Retina (tissue), 1 donor: ENCODE measurements at places on chromosomes 6 and 20.
A peak's percentile ranks its signal among the peaks of the same experiment; 100 is the strongest.

GRCh38 chr6:53014063-53014462 is 19.0 kb upstream of the GSTA4 start:
- no peak for DNase-seq

GRCh38 chr20:32326504-32326845 is 31.7 kb upstream of the ASXL1 start:
- DNase-seq, result no peak

GRCh38 chr6:156828280-156828703 is 51.1 kb downstream of the ARID1B start:
- DNase-seq, result no peak

DNA sequence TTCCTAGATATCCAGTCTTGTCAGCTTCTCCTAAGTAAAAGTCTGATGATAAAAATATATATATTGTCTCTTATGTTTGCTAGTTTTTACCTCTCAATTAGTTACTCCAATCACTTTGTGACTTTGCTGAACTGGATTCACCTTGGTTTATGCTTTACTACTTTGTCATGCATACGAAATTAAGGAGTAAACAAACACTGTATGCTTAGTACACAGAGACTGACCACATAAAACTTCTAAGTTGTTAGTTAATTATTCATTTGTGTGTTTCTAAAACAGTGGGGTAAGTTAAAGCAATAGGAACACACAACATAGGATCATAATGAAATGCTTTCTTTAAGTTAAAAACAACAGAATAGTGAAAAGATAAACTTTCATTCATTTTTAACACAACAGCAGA is 877.3 kb upstream of the MAP3K7 start:
- no peak for DNase-seq

- no peak for DNase-seq
Measured at GRCh38 chr6:100704961-100705360, 176.2 kb downstream of the ASCC3 start.

GRCh38 chr6:75402296-75402695 is 91.3 kb downstream of the FILIP1 start:
- DNase-seq, result no peak

GRCh38 chr20:25282796-25283195 is 34.9 kb downstream of the PYGB start:
- DNase-seq, result no peak

DNA sequence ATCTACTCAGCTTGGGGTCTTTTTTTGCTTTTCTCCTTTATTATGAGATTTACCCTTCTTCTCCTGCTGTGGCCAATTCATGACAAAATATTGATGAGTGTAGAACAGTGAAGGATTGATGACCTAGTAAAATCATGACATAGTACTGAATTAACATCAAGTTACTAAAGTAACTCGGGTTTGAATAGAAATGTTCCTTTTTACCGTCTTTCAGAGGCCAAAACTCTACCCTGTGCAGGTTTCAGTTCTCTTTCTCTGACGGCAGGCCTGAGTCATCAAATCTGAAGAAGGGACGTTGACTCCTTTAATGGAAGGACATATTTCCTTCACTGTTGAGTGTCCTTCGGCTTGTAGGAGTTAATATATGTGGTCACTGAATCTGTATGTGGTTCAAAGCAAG is 80.7 kb downstream of the RREB1 start:
- DNase-seq, result no peak

DNA sequence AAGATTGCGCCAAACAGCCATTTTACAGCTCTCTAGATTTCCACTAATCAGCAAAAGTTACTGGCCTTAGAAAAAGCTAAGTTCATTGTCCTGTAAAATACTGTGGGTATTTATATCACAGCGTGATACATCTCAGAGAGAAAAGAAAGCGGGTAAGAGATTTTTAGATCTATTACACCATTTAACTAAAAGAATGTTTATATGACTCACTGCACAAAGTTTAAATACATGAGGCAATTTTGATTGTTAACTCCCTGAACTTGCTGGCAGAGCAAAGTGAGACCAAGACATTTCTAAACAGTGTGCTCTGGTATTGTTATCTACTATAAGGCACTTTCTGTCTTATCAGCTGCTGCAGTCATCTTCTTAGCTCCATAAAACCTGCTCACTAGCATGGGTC is 314.3 kb downstream of the EPHA7 start:
- DNase-seq, result no peak

DNA sequence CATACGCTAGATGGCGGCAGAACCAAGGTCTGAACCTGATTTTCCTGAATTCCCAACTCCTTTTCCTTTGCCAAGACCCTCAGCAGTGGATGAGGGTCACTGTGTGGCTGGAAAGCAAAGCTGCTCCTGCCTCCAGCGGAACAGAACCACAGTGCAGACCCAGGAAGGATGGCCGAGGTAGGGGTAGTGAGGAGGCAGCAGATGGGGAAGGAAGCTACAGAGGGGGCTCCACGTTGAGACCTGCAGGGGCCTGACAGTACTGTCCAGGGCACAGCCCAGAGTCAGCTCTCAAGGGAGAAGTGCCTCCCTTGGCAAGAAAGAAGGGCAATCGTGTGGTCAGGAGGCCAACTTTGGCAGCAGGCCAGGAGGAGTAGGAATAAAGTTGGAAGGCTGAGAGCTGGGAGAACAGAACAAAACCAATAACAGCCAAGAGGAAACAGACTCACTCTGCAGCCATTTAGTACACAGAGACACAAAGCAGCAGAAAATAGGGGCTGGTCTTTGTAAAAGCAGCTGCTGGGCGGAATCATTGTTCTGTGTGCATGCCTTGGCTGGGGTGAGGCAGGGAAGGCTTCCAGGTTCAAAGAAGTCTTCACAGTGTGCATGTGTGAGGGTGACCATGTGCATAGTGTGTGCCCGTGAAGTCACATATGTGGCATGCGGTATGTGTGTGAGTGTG is 3.1 kb downstream of the GABRR2 start:
- DNase-seq, result peak; percentile 68

DNA sequence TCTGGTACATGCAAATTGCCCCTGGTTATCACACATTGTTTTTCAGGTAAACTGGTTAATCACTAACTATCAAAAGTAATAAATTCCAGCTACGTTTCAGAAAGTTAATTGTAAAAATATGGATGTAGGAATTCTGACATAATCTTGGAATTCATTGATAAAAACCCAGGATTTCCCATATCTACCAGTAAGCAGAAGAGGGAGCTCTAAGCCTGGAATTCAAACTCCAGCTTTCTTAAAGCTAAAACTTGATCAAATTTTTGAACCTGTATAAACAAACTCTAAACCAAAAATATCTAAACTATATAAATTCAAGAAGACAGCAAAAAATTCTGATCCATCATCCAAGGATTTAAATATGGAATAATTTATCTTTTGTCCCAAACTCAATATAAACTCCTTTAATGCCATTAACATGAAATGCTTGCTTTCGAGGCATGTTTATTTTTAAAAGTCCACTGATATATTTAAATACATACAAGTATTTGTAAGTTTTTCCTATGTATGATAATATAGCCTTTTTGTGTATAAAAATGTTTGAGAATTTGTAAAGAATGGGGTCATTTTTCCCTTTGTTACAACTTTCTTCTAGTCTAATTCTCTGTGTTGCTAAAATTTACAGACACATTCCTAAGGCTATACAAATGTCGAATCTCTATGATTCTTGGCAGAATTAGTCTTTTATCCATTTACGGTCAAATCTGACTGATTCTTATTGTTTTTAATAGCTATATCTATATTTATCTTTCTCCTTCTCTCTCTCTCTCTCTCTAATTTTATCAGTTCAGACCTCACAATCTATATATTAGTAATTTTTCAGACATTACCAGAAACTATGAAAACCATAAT is 91.4 kb upstream of the RNF217 start:
- DNase-seq, result peak; percentile 9

DNA sequence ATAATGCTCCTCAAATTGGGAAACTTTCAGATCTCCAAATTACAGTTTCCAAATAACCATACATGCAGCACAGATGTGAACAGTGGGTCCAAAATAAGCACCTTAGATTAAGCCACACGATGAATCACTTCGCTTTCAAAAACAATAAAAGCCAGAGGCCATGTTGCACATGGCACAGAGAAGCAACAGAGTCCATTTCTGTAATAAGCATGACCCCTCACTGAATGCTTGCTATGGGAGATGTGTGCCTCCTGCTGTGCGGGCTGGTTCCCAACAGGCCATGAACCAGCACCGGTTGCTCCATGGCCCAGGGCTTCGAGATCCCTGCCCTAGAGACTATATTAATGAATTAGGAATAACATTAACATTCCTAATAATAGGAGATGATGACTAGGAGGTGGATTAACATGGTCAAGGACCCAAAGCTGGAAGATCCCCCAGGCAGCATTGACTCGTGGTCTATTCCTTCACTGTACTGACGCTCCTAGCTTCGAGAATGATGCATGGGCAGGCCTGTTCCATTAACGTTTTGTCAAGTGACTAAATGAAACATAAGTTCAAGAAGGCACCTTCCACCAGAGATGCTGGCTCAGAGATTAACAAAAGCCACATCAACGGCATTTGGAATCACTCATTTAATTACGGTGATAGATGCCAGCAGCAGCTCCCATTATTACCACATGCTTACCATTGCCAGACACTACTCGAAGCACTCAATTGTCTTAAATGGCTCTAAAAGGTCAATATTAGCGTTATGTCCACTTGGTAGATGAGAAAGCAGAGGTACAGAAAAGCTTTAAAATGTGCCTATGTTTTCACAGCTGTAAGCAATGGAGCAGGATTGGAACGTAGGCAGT is 470.6 kb upstream of the AGPAT4 start:
- DNase-seq, result no peak

- DNase-seq, result no peak
Measured at GRCh38 chr20:21303872-21304586, 898 bp downstream of the XRN2 start.

DNA sequence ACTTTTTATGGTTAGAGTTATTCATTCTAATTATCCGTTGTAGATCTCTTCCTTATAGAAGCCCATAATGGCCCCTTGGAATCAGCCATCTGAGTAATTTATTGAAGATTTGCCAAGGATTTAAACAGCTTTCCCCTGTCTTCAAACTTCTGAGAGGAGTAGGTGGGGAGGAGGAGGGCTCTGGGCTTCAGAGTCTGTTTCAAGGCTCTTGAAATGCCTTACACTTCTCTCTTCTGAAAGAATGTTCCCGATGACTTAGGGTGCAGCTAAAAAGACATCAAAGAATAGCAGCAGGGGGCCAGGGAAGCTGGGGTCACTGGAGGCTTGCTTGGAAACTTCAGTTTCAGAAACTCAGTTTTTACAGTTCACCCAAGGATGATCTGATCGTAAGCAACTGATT is 165.3 kb downstream of the ZDHHC14 start:
- no peak for DNase-seq

GRCh38 chr6:136613477-136613876 is 63.3 kb upstream of the MAP7 start:
- DNase-seq, result no peak

DNA sequence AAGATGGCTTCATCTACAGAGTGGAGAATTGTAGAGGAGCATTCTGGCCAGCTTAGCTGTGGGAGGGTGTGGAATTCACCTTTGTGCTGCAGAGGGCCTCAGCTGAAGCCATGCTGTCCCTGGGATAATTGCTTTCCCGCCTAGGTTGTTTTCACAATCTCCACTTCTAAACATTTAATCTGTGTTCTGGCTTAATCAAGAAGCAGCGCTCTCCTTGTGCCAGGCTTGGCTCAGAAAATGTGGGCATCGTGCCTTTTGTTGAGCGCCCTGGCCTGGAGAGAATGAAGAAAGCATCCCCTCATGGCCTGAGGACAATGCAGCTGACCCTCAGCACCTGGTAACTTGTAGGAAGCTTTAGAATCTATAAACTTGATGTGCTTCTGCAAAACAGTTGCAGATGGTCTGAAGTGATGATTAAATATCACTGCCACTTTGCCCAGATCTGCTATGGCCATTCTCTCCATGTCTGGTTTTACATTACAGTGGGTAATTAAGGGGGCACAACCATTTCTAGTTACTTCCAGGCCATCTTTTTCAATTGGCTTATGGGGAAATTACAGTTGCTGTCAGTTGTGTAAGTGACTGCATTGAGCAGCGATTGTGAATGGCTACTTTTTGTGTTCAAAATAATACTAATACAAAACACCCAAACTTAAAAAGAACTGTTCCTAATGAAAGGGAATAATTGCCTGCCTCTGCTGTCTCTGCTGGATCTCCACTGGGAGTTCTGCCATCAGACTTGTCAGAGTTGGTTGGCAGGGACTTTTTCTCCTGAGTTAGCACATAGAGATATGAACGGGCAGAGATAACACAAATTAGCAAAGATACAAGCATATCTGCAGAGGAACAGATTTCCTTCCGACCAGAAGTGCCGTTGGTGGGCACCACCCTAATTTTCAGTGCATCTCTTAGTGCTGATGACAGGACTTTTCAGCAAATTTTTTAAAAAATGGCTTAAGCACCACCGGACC is 18.4 kb downstream of the CTNNBL1 start:
- no peak for DNase-seq

- DNase-seq, result no peak
Measured at GRCh38 chr6:149213829-149214228, 103.7 kb upstream of the TAB2 start.

DNA sequence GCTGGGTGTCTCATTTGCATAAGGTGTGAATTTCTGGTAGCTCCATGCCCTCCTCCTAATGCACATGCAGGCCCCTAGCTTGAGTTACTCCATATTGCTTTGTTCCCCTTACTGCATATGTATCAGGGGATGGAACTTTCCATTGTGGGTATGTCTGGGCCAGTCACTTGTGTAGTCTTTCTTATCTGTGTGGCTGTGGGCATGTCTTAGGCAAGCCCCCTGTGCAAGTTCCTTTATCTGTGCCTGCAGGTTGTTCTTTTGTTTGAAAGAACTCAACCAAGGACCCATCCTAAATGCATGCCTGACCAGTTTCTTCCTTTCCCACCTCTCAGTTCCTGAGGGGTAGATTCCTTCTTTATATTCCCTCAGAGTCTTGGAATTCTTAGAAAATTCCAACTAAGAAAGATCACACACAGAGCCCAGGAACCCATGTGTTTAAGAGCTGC is 23.6 kb downstream of the MBOAT1 start:
- DNase-seq, result no peak

DNA sequence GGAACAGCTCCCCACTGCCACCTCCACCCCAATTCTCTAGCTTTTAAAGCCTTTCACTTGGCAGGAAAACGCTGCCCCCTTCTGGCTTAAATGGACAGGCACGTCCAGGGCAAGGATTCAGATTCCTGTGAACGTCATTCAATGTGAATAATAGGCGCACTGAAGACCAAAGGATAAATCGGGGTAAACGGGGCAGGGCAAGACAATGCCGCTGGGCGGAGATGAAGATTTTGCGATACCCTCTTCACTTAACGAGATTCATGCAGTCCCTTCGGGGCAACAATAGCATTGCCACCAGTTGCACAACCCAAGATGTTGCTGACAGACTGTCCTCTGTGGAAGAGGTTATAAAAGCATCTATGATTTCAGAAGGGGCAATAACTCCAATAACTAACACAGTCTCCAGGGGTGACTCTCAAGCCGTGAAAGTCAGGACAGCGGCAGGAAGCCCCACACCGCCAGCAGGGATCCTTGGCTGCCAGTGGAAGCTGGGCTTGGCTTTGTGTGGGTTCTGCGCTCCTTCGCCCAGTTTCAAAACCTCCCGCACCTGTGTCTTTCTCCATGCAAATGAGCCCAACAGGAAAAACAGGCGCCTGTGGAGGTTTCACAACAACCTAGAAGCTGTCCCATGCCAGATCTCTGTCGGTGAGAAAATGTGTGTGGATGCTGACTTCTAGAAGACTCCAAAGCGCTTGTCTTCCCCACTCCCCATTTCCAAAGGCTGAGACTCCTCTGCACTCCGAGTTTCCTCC is 291.8 kb downstream of the BMP7 start:
- peak; percentile 75 for DNase-seq

- no peak for DNase-seq
Measured at GRCh38 chr6:25418454-25419052, 139.4 kb downstream of the CARMIL1 start.

- DNase-seq, result peak; percentile 31
Measured at GRCh38 chr6:24614043-24614420, 32.0 kb downstream of the KIAA0319 start.
